ENCODE measurements at places on chromosomes 3 and 15. TPM values are rescaled to one million over a fixed set of nuclear protein-coding genes. Genes with fewer than 3 reads are reported as not detected.

GRCh38 chr3:156761713-156762451 is 64.3 kb upstream of the LEKR1 start:
- H3K4me1 ChIP-seq: peaks cover 15% of the 10 kb centered on the region
- H3K27ac ChIP-seq: peak overlapping the region; percentile 2
- H3K36me3 ChIP-seq: no peaks in the 10 kb centered on the region
- H3K4me3 ChIP-seq: no peak overlapping the region
- DNase-seq: no peak
- no peaks in the 10 kb centered on the region for H3K27me3 ChIP-seq

DNA sequence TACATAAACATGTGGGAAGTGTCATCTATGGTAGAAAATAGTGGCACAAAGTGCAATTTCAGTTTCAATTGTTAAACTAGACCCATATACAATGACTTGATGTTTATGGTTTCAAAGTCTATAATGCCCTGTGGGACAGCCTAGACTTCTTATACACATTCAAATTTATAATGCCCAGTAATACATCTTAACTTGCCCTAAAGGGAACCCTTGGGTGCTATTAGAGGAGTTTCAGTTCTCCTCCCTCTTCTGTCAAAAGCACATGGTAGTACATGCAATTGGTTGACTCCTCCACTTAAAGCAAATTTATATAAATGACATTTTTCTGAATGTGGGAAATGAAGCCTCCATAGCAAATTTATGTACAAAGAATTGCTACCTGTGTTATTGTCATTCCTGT is 30.2 kb upstream of the OR5K4 start:
- peaks cover 12% of the 10 kb centered on the region for H3K4me1 ChIP-seq
- H3K4me3 ChIP-seq: no peak overlapping the region
- H3K36me3 ChIP-seq: no peaks in the 10 kb centered on the region
- peaks cover 15% of the 10 kb centered on the region for H3K27me3 ChIP-seq
- no peak for DNase-seq

DNA sequence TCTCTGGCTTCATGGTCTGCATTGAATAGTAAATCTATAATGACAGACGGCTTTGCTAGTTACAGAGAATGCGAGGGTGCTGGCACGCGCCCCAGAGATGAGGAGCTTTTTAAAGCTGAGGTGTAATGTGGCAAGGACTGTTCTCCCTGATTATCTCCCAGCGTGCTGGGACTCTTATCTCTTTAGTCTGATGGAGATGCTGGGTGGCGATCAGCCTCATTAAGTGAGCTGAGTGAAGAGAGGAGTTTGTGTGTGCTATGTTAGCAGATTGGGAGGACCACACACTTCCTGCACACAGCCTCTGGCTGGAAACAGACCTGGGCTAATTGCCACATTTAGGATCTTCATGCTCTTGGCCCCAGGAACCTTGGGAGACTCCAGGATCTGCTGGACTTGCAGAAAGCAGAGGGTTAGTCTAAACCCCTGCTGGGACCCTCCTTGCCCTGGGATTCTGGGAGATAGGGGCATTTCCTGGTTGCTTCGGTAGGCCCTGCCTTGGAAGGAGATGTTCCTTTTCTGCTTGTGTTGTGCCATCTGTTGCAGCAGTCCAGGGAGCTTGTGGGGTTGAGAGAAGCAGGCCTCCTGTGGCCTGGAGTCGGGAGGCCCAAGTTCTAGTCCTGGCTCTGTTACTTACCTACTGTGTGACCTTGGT is 15.0 kb downstream of the PDIA5 start:
- H3K27ac ChIP-seq: no peak overlapping the region
- H3K27me3 ChIP-seq: no peaks in the 10 kb centered on the region
- H3K36me3 ChIP-seq: no peaks in the 10 kb centered on the region
- no peak overlapping the region for H3K4me3 ChIP-seq
- H3K4me1 ChIP-seq: peaks cover 51% of the 10 kb centered on the region
- no peak for DNase-seq

DNA sequence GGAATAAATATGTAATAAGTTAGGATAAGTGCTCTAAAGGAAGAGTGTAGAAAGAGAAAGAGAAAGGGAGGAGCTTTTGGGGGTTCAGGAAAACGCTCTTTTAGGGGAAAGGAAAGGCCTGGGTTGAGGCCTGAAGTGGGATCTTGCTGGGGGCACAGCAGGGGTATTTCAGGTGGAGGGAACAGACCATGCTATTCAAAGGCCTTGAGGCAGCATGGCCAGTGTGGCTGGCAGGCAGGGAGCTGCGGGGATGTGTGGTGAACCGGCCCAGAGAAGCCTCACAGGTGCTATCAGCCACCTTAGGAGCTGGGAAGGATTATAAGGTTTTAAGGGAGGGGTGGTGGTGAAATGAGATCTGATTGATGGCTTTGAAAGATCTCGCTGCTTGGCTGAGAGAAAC is 66.6 kb downstream of the LINGO1 start:
- no peaks in the 10 kb centered on the region for H3K36me3 ChIP-seq
- no peak overlapping the region for H3K4me3 ChIP-seq
- DNase-seq: no peak
- H3K27me3 ChIP-seq: peaks cover 2% of the 10 kb centered on the region

GRCh38 chr3:123952844-123953520 is 8.0 kb downstream of the CCDC14 start:
- H3K36me3 ChIP-seq: peaks cover 24% of the 10 kb centered on the region
- H3K4me1 ChIP-seq: peaks cover 3% of the 10 kb centered on the region
- DNase-seq: no peak
- no peak overlapping the region for H3K27ac ChIP-seq
- no peak overlapping the region for H3K4me3 ChIP-seq
- H3K27me3 ChIP-seq: no peaks in the 10 kb centered on the region

- no peaks in the 10 kb centered on the region for H3K36me3 ChIP-seq
Measured at GRCh38 chr3:132549890-132550578, 47.0 kb upstream of the ACKR4 start.

DNA sequence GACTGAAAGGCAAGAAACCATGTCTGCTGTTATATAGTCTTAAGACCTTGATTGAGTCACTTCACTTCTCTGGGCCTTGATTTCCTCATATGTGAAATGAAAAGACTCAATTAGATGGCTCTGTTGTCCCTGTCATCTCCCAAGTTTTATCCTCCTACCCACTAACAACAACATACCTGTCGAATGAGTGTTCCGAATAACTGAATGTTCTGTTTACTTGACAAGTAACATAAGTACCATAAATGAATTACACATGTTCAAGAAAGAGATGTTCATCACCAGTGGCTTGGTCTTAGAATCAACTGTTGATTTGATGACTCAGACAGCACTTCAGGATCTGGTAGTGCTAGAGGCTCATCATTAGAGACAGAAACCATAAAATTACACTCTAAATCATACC is 311.7 kb downstream of the VPS13C start:
- no peaks in the 10 kb centered on the region for H3K36me3 ChIP-seq
- H3K4me1 ChIP-seq: peaks cover 4% of the 10 kb centered on the region
- no peak overlapping the region for H3K4me3 ChIP-seq
- DNase-seq: no peak
- no peak overlapping the region for H3K27ac ChIP-seq
- H3K27me3 ChIP-seq: no peaks in the 10 kb centered on the region

DNA sequence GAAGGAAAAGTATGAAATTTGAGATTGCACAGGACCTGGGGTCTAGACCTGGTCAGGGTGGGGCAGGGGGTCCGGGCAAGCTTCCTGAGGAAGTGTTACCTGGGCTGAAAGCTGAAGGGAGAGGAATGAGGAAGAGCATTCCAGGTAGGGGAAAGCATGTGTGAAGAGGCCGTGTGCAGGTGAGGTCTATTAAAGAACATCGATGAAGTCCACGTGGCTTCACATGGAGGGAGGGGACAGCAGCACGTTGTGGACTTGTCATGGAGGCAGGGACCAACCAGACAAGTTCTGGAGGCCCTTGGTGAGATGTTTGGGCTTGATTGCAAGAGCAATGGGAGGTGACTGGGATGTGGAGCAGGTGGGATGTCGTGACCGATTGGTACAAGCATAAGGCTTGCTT is 47.1 kb downstream of the IDH2 start:
- H3K27me3 ChIP-seq: no peaks in the 10 kb centered on the region
- no peak overlapping the region for H3K4me3 ChIP-seq
- DNase-seq: no peak
- no peaks in the 10 kb centered on the region for H3K36me3 ChIP-seq

DNA sequence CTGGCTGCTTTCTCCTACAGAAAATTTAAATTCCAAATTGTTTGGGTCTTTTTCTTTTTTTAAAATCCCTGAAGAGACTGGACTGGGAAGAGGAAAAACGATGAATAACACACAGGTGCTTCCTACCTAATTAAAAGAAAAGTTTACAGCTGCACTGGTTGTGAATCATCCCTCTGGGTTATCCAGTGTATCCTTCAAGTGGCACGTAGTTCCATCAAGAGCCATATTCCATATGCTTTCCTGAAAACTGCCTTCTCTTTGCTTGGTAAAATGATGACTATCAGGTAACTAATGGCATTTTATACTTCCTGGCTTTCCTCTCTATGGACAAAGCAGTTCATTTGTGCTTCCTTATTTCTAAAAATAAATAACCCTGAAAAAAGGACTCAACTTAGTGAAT is 123.2 kb downstream of the MAGI1 start:
- DNase-seq: no peak
- H3K4me3 ChIP-seq: no peak overlapping the region
- no peak overlapping the region for H3K27ac ChIP-seq
- H3K4me1 ChIP-seq: peaks cover 11% of the 10 kb centered on the region

- H3K36me3 ChIP-seq: no peaks in the 10 kb centered on the region
- H3K27ac ChIP-seq: no peak overlapping the region
- H3K4me1 ChIP-seq: peaks cover 4% of the 10 kb centered on the region
Measured at GRCh38 chr15:35751413-35752133, 205.6 kb upstream of the DPH6 start.

DNA sequence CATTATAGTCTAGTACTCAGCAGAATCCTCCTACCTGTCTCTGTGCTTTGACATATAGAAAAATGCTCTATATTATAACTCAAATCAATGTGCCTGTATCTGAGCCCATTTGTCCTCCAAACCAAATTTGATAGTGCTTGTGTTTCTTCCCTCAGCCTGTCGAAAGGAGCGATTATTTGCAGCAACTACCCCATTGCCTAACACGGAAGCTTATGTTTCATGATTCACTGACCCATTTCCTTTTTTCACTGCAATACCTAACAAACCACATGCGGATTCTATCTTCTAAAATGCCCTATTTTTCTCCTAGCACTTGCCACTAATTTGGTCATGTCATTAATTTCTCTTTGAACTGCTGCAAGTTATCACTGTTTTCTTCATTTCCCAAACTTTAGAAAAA is 1220.6 kb upstream of the CADM2 start:
- no peaks in the 10 kb centered on the region for H3K27me3 ChIP-seq
- H3K36me3 ChIP-seq: no peaks in the 10 kb centered on the region
- H3K4me1 ChIP-seq: no peaks in the 10 kb centered on the region
- H3K27ac ChIP-seq: no peak overlapping the region
- no peak for DNase-seq

GRCh38 chr3:73592154-73593144 is 32.3 kb downstream of the PDZRN3 start:
- H3K4me1 ChIP-seq: peaks cover 20% of the 10 kb centered on the region
- H3K27me3 ChIP-seq: no peaks in the 10 kb centered on the region
- H3K27ac ChIP-seq: no peak overlapping the region
- DNase-seq: no peak
- H3K4me3 ChIP-seq: no peak overlapping the region

DNA sequence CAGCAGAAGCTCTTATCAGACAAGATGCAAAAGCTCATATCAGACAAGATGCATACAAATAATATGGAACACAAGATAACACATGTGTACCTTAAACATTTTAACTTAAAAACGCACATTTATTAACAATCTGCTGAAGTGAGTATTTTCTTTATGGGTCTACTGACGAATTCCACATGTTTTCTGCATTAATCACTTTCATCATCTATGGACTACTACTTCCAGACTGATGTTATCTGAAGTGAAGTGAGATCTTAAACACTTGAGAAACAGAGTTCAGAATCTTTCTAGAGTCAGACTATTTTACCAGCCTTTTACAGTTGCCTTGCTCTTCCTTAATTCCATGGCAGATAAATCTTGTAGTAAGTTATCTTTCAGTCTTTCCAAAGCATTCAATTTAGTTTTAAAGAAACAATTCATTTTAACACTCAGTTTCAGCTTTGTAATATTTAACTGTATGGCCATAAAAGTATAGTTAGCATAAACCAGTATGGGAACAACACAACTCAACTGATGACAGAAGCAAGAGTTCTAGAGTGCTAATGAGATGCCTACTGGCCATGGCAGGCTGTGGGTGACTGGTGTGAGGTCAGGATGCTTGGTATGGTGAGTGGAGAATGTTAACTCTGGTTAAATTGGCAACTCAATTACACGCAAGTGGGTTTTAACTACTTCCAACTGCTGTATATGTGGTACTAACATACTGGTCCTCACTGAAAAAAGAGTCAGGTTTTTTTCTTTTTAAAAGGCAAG is 9.8 kb downstream of the CMTM6 start:
- DNase-seq: no peak
- H3K27ac ChIP-seq: no peak overlapping the region
- H3K4me3 ChIP-seq: no peak overlapping the region
- peaks cover 4% of the 10 kb centered on the region for H3K36me3 ChIP-seq
- H3K4me1 ChIP-seq: peaks cover 4% of the 10 kb centered on the region

GRCh38 chr3:41701191-41701698 is 260.7 kb downstream of the ULK4 start:
- no peaks in the 10 kb centered on the region for H3K4me1 ChIP-seq
- H3K27ac ChIP-seq: no peak overlapping the region
- DNase-seq: no peak
- no peaks in the 10 kb centered on the region for H3K27me3 ChIP-seq

DNA sequence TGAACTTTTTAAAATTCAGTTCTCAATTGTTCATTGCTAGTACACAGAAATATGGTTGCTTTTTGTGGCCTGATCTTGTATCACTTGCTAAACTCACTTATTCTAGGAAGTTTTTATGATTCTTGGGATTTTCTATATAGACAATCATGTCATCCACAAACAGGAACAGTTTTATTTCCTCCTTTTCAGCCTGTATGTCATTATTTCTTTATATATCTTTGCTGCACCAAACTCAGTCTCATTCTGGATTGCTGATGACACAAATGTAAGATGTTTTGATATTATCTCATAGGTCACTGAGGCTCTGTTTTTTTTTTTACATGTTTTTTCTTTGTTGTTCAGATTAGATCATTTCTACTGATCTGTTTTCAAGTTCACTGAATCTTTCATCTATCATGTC is 71.7 kb downstream of the TTBK2 start:
- H3K4me1 ChIP-seq: no peaks in the 10 kb centered on the region
- DNase-seq: no peak
- no peak overlapping the region for H3K4me3 ChIP-seq
- peaks cover 7% of the 10 kb centered on the region for H3K36me3 ChIP-seq

DNA sequence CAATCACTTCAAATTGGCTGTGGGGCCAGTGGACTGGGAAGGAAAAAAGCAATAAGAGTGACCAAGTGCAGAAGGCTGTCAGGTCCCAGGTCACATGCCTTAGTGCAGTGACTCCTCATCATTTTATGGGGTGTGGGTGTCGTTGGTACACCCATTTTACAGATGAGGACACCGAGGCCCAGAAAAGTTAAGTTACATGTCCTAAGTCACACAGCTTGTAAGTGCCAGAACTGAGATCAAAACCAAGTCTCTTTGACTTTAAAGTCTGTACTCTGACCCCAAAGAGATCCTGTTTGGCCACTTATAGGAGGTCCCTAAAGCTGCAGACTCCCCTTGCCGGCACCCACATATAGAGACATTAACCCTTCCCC is 63.0 kb upstream of the POLG start:
- no peak overlapping the region for H3K27ac ChIP-seq
- DNase-seq: no peak
- no peak overlapping the region for H3K4me3 ChIP-seq
- peaks cover 99% of the 10 kb centered on the region for H3K27me3 ChIP-seq

Gene CHRNA7
- 9.5 TPM for total RNA-seq

Gene NR1I2
- total RNA-seq: 0.26 TPM

Gene MYLK
- 20.1 TPM for total RNA-seq

Gene OXTR
- 7.9 TPM for total RNA-seq

Gene MLH1
- 63.6 TPM for total RNA-seq

Gene GOLGA8R
- total RNA-seq: 0.82 TPM

Gene SPINK8
- total RNA-seq: not detected

Gene SEMA3B
- 2.9 TPM for total RNA-seq

Gene CEP19
- total RNA-seq: 6.3 TPM
